ELR (cell line): ENCODE measurements at places on chromosomes 7 and 10.

- no peak for DNase-seq
These were observed 20.1 kb upstream of the HBP1 start for GRCh38 chr7:107148721-107149120.

- no peak for DNase-seq
These were observed 124.4 kb downstream of the SEC23IP start for GRCh38 chr10:120016906-120017305.

- DNase-seq, result peak; percentile 84
These were observed 184.2 kb upstream of the TMEM196 start for GRCh38 chr7:19957664-19958063.

- peak; percentile 84 for DNase-seq
These were observed 121.8 kb downstream of the KMT2C start for GRCh38 chr7:152313831-152314604.

GRCh38 chr7:100093498-100093897 lies 4.7 kb downstream of the COPS6 start:
- no peak for DNase-seq

- no peak for DNase-seq
These were observed 51.1 kb downstream of the SHH start for GRCh38 chr7:155761162-155761561.

- peak; percentile 76 for DNase-seq
These were observed 88.0 kb upstream of the TNS3 start for GRCh38 chr7:47669901-47670384.

GRCh38 chr10:22010973-22011408 lies 7.5 kb upstream of the DNAJC1 start:
- DNase-seq, result peak; percentile 59
